ENCODE measurements at places on chromosomes 3 and 15.

DNA sequence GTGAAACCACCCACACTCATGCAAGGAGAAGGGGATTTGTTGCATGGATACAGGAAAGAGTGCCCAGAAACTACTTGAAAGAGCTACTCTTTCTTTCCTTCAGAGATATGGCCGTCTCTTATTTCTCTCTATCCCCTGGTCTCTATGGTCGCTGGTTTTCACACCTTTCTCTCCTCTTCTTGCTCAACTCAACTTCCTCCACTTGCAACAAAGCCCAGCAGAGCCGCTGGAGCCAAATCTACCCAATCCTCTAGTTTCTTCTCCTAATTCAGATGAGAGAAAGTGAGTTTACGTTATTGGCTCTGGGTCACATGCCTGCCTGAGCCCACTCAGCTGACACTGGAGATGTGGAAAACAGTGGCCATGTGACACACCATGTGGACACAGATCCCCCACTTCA is 215.2 kb downstream of the OSBPL10 start:
- DNase-seq, result no peak

DNA sequence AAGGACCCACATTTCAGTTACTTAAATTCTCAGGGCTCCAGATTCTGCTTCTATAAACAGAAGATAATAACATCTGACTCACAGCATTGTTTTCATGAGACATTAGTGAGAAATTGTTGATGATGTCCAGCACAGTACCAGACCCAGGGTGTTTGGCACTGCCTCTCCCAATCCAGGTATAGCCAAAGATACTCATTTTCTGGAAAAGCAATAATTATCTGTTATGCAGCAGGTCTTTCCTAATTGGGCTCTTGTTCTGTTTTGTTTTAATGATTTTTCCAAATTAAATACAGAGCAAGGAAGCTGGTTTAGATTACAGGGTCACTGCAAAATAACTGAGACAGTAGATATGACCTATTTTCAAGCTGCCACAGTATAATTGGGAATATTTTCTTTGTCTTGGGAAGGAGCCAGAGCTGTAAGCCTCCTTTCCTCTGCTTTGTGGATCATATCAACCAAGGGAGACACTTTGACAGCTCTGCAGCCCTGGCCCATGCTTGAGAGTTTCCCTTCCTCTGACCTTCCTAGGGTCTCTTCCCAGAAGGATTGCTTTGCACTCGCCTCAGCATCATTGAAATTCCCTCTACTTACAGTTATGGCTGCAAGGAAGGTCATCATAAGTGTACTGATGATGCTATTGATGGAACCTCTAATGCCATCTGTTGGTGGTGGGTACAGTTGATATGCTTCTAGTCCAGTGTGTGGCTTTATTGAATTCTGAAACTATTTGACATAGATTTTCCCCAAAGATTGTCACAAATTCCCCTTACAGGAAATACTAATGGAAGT is 522.4 kb upstream of the ADAMTS9 start:
- no peak for DNase-seq

DNA sequence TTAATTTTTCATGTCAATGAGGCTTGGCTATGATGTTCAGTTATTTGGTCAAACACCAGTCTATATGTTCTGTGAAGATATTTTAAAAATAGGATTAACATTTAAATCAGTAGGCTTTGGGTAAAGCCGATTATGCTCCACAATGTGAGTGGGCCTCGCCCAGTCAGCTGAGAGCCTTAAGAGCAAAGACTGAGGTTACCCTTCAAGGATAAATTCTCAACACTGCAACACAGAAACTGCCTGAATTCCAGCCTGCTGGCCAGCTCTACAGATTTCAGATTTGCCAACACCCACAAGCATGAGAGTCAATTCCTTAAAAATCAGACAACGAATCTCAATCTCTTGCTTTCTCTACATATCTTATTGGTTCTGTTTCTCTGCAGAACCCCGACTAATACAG is 188.3 kb downstream of the PLCH1 start:
- no peak for DNase-seq

- DNase-seq, result no peak
These were observed 407.1 kb upstream of the CFAP20DC start for GRCh38 chr3:59456852-59457485.

- no peak for DNase-seq
These were observed 104.6 kb upstream of the STRIT1 start for GRCh38 chr3:155398046-155398445.

- no peak for DNase-seq
These were observed 8.9 kb upstream of the RLBP1 start for GRCh38 chr15:89230277-89230676.

DNA sequence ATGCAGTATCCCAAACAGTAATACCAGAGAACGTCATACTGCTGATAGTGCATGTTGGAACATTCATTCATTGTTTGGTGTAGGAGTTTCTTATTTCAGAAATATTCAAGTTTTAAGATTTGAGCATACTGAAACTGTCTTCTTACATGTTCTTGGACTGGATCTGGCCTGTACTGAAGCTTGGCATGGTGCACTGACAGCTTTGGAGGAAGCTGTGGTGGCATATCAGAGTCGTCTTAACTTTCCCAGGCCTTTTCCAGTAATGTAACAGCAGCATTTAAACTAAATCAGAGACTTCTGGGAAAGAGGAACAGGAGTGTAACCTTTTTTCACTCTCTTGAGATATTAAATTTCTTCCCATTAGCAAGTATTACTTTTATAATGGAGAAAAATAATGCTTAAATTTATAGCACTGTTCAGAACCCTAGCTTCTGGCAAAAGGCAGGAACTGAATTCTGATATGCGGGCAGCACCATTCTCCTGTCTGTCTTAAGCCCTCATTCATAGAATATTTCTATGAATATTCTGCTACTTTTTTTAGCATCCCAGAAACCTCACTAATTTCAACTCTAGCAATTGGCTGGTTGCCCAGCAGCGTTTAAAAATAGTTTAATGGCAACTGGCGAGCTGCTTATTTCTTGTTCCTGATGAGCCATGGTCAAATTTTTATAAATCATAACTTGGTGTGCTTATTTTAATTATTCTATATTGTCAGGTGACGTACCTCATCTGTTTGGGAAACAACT is 31.1 kb downstream of the DNAJC13 start:
- DNase-seq, result no peak

DNA sequence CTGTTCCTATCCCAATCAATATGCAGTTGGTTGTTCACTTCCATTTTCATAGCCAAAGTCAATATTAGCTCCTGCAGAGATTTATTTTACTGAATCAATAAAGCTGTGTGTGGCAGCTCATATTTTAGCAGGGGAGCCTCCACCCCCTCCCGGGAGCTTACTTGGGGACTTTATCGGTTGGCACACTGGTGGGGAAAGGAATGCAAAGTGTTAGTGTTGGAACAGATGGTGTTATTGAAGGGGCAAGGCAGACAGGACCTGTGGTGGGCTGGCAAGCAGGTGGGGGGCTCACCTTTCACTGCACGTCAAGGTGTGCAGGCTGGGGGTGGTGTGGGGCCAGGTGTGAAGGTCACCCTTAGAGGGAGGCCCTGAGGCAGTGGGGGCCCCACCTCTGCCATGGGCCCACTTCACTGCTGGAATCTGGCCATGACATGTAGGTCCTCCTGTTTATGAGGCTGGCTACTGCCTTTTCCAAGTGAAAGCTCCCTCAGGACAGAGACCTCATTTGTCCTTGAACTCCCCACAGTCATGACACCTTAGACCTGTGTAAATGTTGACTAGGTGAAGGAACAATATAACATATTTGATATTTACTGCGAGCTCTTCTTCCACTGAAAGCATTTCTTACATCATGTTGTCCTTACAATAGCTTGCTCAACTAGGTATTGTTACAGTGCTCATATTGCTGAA is 44.0 kb upstream of the SEC22A start:
- DNase-seq, result peak; percentile 83

GRCh38 chr15:89839167-89839810 is 24.6 kb upstream of the ANPEP start:
- DNase-seq, result no peak

DNA sequence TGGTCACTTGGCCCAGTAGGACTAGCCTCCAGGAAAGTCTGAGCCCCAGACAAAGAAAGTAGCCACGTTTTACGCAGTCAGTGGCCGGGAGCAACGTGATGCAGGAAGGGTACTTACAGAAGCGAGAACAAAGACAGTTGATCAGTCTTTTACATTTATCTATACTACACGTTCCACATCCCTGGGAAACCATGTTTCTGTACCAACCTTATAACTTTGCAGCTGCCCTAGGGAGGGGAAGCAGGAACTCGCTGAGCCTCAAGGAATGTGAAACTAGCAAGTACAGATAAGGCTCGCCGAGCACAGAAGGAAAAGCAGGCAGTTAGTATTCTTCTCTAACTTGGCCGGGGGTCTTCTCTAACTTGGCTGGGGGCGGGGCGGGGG is 3.4 kb upstream of the KNL1 start:
- DNase-seq, result no peak

DNA sequence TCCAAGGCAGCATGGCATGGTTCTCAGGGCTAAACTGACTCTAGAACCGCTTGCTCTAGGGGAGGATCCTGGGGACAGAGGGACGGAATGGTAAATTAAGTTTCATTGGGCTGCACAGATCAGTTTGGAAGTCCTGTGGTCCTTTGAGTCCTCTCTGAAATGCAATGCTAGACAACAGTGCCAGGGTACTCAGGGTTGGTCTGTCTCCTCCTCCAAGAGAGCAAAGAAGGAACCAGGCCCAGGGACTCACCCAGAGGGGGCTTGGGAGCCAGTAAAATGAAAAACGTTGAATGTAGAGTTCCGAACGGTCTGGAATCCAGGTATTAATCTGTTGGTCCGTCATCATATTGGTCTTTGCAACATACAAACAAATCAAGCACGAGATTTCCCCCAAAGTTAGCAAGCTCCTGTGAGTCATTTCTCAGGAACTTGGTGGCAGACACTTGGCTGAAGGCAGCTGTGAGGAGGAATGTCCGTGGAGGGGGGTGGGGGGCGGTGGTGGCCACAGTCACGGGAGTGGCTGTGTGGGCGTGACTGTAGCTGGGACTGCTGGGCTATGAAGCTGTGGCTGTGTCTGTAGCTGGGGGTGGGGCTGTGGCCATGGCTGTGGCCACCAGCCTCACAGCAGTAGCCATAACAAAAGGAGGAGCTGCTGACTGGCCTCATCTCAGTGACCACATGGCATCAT is 361.0 kb downstream of the SHQ1 start:
- DNase-seq, result no peak

GRCh38 chr3:29176501-29176900 is 104.4 kb upstream of the RBMS3 start:
- peak; percentile 35 for DNase-seq

DNA sequence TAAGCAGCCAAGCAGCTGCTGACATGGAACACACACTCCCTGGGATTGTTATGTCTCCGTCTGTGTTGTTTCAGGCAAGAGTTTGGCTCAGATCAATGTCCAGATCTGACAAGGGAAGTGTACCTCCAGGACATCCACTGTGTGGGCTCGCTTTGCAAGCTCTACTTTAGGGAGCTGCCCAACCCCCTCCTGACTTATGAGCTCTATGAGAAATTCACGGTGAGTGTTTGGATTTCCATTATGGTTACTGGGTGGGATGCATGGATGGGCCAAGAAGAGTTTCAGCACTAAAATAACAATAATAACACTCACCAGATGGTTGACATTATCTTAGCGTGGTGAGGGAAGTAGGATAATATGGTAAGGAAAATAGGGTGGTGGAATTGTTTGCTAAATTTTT is 74.1 kb downstream of the ARHGAP31 start:
- DNase-seq, result no peak

GRCh38 chr15:68638953-68639515 is 60.2 kb downstream of the CORO2B start:
- no peak for DNase-seq

GRCh38 chr15:55774113-55774970 is 31.4 kb upstream of the PRTG start:
- peak; percentile 8 for DNase-seq

DNA sequence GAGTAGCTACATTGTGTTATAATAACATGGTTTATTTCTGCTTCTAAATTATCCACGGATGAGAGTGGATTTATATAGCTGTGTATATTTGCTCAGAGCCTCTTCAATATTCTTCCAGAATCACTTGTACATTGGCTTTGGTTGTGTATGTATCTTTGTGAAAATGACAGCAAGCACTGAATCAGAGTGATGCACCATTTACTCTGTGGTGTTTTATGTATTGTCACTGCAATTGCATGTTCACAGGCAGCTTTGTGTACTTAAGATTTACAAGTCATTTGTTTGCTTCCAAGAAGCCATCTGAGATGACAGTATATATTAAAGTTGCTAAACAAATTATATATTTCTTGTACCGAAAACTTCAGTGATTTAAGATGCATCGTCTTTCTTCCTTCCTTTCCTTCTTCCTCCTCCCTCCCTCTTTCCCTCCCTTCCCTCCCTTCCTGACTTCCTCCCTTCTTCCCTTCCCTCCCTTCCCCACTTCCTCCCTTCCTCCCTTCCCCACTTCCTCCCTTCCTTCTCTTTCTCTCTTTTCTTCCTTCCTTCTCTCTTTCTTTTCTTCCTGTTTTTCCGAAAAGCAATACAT is 362.3 kb upstream of the GOLIM4 start:
- peak; percentile 0 for DNase-seq
